ENCODE measurements at places on chromosomes 3 and 15.

- no peak for DNase-seq
These were observed 34.4 kb downstream of the TFRC start for GRCh38 chr3:196047391-196048030.

- no peak for DNase-seq
These were observed 269.8 kb downstream of the SV2B start for GRCh38 chr15:91369823-91370222.

DNA sequence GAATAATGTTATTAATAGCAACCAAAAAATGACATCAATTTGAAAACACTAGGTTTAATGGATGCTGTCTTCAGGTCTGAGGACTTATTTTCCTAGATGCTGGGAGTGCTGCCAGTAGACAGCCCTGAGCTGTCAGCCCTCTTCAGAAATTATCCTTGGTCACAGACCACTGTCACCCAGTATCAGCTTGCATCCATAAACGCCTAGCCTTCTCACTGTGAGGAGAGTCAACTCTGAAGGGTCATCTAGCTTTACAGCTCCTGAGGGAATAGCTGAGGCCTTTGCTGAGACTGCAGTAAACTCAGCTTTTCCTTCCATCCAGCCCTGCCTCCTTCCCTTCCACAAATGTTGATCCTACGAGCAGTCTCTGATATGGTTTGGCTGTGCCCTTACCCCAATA is 19.4 kb upstream of the MNS1 start:
- no peak for DNase-seq

DNA sequence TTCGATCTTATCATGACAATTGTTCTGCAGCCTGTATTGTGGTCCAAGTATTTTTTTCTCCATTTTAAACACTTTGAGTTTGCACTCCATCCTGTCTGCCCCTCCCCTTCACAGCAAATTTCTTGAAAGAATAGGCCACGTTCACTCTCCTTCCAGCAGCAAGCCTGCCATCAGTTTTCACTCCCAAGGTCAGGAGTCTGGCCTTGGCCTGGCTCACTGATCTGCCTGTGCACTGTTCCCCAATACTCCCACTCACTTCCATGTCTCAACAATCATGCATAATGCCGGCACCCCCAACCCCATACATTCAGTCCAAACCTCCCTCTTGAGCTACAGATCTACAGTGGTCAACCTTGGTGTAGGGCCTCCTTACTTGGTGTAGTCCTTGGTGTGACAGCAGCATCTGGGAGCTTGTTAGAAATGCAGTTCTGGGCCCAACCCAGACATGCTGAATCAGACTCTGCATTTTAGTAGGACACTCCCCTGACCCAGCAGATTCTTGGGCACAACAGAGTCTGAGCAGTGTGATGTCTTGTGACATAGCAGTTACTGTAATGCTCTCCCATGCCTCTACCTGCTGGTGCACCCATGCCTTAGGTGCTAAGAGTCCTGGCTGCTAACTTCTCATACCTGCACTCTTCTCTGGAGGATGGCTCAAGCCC is 58.3 kb upstream of the XCR1 start:
- DNase-seq: no peak
